ENCODE measurements at places on chromosomes 13 and 19. TPM values are rescaled to one million over a fixed set of nuclear protein-coding genes. Genes with fewer than 3 reads are reported as not detected.
A peak's percentile ranks its signal among the peaks of the same experiment; 100 is the strongest.

DNA sequence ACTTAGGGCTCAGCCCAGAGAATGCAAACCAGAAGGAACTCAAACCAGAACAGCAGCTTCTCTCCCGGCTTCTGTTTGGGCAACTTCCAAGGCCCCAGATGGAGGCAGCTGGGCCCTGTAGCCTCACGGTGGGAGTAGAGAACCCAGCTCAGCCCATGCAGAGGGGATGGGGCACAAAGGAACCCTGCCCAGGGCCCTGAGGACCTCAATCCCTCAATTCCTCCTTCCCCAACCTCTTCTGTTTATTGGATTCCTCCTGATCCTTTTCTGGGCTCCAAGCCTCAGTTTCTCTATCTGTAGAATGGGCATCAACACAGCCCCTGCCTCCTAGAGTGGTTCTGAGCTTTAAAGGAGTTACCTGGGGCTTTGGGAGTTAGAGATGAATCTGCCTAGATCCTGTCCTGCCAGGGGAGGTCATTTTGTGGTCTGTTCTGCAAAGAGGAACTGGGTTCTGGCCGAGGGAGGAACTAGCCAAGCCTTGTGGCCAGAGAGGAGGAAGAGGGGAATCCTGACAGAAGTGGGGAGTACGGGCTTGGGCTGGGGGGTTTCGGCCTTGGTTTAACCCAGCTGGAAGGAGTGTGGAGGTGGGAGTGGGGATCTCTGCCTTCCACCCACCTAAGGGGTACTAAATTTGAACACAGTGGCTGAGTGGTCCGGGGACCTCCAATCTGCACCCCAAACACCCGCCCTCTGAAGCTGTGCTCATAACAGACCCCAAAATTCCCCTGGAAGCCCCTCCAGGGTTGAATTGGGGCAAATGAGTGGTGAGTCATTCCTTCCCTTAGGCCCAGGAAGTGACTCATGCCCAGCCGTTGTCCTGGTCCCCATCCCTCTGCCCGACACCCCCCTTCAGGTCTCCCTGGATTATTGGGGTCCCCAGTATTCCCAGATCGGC, 2.7 kb downstream of the ADGRE5 start:
- peak; percentile 32 for DNase-seq

GRCh38 chr13:113022391-113022744, 53.4 kb downstream of the MCF2L start:
- DNase-seq, result no peak

- no peak for DNase-seq
Observed at GRCh38 chr13:36352350-36352749, 6.2 kb upstream of the SPART start.

DNA sequence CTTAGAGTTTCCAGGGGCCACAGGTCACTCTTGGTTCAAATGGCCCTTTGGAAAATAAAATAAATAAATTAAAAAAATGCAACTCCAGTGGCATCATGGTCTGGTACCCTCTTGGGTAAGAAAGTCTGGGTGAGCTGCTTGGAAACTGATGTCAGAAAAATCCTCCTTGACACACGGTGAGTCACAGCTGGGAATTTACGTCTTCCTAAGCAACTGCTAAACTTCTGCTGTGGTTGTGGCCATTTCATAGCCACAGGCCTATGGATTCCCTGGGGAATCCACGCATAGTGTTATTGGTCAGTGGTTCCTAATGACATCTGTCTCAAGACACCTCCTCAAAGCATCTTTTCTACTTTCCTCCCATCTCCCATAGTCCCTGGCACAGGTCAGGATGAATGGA, 220.8 kb downstream of the COG6 start:
- peak; percentile 84 for DNase-seq

- no peak for DNase-seq
Observed at GRCh38 chr13:73146707-73147106, 87.9 kb downstream of the KLF5 start.

Gene RNF113B
- not detected for total RNA-seq

DNA sequence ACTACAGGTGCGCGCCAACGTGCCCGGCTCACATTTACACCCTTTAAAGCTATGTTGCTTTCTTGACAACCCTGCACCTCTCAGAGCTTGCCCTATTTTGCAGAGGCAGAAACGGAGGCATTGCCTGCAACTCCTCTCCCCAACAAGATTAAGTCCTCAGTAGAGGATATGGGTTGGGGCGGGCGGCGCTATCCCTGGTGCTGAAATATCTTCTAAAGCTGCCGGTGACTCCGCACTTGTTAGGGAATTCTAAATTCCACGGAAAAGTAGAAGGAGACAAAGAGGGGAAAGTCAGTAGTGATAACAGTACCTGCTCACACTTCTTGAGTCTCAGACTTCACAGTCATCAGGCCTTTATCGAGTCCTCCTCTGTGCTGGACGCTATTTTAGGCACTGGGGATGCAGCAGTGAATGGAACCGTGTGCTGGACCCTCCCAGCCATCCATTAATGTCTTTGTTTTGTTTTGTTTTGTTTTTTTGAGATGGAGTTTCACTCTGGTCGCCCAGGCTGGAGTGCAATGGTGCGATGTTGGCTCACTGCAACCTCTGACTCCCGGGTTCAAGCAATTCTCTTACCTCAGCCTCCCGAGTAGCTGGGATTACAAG, 18.0 kb downstream of the SLC5A5 start:
- DNase-seq, result peak; percentile 36

Gene ZNF154
- total RNA-seq, result not detected

Gene PSG7
- total RNA-seq, result 0.10 TPM

- DNase-seq, result no peak
Observed at GRCh38 chr13:111575276-111575675, 254.8 kb downstream of the TEX29 start.

Gene GFY
- not detected for total RNA-seq

- DNase-seq, result no peak
Observed at GRCh38 chr13:25067064-25067463, 28.9 kb upstream of the PABPC3 start.

Gene NKPD1
- total RNA-seq, result not detected

- DNase-seq, result no peak
Observed at GRCh38 chr13:60753641-60754040, 356.6 kb downstream of the TDRD3 start.

DNA sequence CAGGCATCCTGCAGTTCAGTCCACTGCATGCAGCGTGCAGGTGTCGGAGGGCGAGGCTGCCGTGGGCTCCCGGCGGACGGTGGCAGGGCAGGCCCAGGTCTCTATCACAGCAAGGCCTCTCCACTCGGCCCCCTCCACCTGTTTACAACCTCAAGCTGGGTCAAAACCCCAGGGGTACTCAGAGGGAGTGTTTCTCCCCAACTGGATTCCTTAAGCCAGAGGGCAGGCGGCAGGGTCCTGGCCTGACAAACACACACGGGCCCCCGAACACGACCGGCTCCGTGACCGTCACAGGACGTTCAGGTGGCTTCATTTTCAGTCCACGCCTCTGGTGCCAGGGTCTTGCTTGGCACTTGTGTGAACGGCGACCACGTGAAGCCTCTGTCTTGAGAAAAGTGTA, 23.5 kb downstream of the RASA3 start:
- no peak for DNase-seq
